ENCODE measurements at places on chromosomes 12 and 14.

DNA sequence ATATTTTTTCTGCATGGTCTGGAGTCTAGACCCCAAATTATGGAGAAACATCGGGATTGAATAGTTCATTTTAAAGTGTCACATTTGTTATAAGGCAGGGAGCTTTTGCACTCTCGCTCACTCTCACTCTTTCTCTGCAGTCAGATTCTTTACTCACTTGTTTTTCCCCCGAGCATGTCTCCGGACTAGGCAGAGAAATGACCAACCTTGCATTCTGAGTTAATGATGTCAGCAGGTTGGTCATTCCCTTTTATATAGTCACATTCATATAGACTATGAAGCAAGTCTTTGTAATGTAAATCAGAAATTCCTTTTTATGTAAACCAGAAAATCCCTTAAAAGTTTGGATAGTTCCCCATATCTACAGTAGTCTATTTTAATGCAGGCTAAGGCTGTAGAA is 4.1 kb downstream of the C12orf75 start:
- DNase-seq = peak; percentile 87

DNA sequence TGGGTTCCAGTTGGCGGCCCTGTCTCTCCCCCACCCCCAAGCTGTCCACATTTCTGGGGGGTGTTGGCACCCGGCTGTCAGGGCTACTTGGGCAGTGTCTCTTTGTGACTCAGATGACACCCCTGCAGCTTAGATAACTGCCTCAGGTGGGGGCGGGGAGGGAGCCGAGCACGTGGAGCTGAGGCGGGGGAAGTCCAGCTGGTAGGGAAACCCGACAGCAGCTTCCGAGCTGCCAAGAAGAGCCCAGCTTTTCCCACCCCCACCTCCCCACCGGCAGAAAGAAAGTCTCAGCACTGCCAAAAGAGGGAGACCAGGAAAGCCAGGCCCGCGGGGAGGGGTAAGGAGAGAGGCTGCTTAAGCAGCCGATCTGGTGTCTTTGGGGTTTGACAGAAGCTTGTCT is 1.4 kb downstream of the LRTM2 start:
- DNase-seq = no peak

- no peak for DNase-seq
These were observed 35.7 kb upstream of the GPR132 start for GRCh38 chr14:105100910-105101309.

- DNase-seq = no peak
These were observed 56.4 kb downstream of the VCPKMT start for GRCh38 chr14:50059763-50060616.

- no peak for DNase-seq
These were observed 112.3 kb downstream of the SLC15A4 start for GRCh38 chr12:128711486-128711885.

DNA sequence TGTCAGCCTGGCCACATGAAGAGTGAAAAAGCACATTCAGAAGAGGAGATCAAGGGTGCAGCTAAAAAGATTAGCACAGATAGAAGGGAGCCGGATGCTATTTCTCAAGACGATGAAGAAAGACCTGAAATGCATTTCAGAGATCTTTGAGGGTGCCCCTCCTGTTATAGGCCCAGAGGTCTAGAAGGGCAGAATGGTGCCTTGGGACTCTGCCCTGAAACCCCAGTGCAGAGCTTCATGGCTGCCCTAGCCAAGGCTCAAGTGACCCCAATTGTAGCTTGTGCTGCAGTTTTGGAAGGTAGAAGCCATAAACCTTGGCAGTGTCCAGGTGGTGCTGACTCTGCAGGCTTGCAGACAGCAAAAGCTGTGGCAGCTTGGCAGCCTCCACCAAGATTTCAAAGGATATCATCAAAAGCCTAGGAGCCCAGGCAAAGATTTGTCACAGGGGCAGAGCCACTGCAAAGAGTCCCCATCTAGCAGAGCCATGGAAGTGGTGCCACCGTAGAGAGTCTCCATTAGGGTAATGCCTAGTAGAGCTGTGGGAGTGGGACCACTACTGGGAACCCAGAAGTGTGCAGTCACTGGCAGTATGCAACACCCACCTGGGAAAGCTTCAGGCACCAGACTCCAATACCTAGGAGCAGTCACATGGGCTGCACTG is 6.4 kb downstream of the LACRT start:
- DNase-seq = no peak

DNA sequence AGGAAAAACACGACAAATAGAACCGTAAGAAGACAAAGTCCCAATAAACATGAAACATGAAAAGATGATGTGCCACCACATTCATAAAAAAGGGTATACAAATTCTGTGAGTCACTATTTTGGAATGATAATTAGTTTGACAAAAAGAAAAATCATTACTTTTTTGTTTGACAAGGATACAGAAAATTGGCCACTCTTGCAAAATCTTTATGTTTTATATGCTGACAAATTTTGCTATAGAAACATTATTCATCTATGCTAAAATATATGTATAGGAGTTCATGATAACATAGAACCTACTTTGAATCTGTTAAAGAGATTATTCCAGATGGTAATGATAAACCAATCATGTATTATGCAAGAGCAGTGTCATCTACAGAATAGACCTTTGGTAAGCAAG is 1201.0 kb downstream of the FSCB start:
- DNase-seq = no peak

DNA sequence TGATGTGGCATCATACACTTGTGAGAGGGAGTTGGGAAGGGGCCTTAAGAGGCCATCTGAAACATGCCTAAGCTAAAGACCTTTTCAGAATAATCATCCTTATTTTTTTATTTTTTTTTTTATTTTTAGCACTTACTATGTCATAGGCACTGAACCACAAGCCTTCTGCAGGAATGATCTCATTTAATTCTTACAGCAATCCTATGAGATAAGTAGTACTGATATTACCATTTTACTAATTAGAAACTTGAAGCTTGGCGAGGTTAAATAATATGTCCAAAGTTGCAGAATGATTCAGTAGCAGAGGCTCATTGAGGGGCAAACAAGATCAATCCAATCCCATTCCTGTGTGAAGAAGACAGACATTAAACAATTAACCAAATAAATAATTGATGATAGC is 33.4 kb upstream of the DDHD1 start:
- no peak for DNase-seq

DNA sequence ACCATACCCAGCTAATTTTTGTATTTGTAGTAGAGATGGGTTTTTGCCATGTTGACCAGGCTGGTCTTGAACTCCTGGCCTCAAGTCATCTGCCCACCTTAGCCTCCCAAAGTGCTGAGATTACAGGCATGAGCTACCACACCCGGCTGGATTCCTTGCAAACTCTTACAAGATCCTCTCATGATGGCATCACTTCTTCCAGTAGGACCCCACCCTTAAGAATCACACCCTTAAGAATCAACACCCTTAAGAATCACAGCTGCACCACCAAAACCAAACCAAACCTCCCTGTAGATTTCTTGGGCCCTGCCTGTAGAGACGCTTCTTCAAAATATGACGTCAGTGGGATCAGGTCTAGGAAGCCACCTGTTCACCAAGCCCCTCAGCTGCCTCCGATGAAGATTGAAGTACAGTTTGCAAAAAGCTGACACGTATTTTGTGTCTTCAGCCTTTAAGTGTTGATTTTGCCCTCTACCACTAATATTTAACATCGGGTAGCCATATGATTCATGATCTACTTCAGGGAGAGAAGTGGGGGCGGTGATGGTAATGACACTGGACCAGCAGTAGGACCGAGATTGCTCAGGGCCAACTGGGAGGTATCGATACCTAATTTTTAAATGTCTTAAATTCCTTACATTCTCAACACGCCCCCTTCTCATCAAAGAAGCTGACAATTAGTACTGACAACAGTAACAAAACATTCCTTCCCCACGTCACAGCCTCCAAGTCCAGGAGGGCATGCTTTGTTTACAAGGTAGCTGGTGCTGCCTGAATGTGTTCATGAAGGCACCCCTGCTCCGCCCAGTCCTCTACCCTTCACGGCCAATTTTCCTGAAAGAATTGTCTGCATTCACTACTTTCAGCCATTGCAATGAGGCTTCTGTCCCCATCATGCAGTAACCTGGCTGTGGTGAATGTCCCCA is 57.2 kb downstream of the ESRRB start:
- no peak for DNase-seq

DNA sequence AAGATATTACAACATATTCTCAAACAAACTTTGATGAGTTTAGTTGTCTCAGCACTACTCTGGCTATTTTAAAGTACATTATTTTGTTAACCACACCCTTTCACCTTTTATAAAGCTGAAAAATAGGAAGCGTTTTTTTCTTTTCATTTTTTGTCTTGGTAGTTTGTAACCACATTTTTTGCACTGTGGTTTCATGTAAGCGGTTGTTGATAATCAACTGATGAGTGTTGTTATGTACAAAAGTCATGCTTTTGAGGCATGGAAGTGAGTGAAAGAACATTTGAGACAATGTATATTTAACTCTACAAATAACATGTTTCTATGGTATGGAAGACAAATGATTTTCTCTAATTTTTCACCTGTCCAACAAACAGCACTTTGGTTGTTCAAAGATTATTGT is 52.1 kb upstream of the ATP2B1 start:
- no peak for DNase-seq

DNA sequence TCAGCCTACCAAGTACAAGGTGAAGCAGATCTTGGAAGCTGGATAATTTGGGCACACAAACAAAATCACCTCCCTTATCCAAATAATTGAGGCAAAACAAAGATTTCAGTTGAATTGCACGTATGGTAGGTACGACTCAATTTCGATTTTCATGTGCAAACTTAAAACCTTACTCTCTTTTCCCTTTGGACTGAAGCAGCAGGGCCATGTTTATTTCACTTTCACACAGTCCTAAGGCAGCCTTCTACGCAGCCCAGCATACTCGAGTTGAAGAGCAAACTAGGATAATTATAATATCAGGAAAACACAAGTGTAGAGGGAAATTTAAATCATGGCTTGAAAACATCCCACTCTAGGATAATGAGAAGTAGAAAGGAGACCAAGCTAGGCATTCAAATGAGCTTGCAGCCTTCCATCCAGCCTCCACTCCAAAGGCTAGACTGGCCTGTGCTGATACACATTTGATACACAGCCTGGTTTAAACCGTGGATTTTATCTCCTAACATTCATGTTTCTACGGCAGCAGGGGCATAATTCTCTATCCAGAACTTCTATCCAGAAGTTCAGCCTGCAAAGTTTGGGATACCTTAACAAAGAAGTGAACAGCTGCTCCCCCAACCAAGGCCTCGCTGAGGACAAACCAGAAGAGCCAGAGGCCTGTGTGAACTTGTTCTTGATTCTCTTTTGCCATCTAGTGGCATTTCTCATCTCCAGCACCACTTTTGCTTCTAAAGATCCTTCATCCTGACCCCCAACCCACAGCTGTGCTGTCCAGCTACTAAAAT is 2.4 kb upstream of the RNASE7 start:
- peak; percentile 73 for DNase-seq

GRCh38 chr14:89889626-89890025 is 64.9 kb downstream of the EFCAB11 start:
- DNase-seq = peak; percentile 46

GRCh38 chr12:70756118-70756517 is 118.9 kb upstream of the PTPRB start:
- peak; percentile 61 for DNase-seq

DNA sequence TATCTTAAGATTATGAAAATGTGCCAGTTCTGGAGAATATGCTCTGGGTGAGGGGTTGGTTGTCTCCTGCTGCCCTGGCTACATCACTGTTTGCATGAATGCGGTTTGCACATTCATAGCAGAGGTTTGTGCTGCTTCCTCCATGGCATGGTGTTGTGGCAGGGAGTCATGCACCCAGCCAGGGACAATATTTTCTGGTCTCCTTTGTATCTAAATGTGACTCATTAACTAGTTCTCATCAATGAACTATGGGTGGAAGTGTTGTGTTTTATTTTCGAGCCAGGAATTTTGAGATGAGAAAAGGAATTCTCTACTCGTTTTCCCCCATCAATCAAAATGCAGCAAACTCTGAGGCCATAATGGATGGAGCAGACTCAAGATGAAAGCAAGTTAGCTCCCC is 527.3 kb downstream of the SNAPC1 start:
- peak; percentile 39 for DNase-seq

- DNase-seq = no peak
These were observed 23.2 kb downstream of the P2RX4 start for GRCh38 chr12:121232977-121233627.

GRCh38 chr12:53964315-53964713 is 8.6 kb upstream of the HOXC11 start:
- DNase-seq = no peak

- no peak for DNase-seq
These were observed 10.9 kb upstream of the IL26 start for GRCh38 chr12:68236421-68237059.

- DNase-seq = peak; percentile 8
These were observed 48.9 kb downstream of the TRAF3 start for GRCh38 chr14:102826161-102826560.

DNA sequence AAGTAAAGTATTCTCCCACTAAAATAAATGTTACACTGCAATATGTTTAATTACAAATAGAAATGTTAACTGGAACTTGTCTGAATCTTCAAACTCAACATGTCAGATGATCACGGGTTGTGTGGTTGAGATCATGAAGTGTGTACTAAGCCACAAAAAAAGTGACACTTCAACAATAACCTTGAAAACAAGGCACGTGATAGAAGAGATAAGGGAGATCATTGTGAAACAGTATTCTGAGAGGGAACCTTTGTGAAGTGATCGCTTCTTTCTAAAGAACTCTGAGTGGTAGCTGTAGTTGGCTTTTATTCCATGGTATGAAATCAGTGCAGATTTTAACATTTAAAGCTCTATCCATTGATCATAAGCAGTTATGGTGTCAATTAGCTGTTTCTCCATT is 60.0 kb downstream of the LIN52 start:
- no peak for DNase-seq

GRCh38 chr12:103470664-103471063 is 25.1 kb downstream of the C12orf42 start:
- DNase-seq = no peak

GRCh38 chr14:78253986-78254385 is 83.8 kb downstream of the NRXN3 start:
- peak; percentile 87 for DNase-seq

DNA sequence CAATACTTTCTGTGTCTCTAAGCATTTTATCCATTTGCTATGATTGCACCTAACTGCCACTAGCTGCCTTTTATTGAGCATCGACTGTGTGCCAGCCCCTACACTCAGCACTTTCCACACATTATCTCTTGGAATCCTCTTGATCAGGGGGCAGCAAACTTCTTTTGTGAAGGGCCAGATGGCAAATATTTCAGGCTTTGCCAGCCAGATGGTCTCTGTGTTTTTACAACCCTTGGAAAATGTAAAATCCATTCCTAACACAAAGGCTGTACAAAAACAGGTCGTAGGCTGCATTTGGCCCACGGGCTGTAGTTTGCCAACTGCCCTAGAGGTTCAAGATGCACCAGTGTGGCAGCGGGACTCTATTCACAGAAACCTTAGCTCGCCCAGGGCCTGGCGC is 19.5 kb downstream of the FOXN4 start:
- DNase-seq = no peak

Measured in fibroblast of upper back skin (primary cell).